ENCODE measurements at places on chromosomes 2 and 18.
A peak's percentile ranks its signal among the peaks of the same experiment; 100 is the strongest.

DNA sequence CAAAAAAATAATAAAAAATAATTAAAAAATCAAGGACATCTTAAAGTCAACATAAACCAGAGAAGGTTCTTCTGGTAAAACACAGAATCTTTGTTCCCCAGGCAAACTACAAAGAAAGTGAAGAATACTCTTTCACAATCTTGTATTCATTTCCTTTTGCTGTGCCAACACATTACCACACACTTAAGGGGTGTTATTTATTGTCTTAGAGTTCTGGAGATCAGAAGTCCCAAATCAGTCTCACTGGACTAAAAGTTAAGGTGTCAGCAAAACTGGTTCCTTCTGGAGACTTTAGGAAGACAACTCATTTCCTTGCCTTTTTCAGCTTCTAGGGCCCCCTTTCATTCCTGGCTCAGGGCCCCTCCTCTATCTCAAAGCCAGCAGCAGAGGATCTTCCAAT is 12.2 kb upstream of the CAB39 start:
- DNase-seq = no peak

GRCh38 chr2:203741566-203741965 is 35.1 kb downstream of the CD28 start:
- DNase-seq = no peak

GRCh38 chr18:76493213-76494161 is 1.6 kb downstream of the ZNF516 start:
- no peak for DNase-seq

GRCh38 chr18:70426818-70427217 is 138.0 kb downstream of the SOCS6 start:
- DNase-seq = no peak

GRCh38 chr2:109275120-109276012 is 146.4 kb downstream of the SH3RF3 start:
- peak; percentile 86 for DNase-seq

DNA sequence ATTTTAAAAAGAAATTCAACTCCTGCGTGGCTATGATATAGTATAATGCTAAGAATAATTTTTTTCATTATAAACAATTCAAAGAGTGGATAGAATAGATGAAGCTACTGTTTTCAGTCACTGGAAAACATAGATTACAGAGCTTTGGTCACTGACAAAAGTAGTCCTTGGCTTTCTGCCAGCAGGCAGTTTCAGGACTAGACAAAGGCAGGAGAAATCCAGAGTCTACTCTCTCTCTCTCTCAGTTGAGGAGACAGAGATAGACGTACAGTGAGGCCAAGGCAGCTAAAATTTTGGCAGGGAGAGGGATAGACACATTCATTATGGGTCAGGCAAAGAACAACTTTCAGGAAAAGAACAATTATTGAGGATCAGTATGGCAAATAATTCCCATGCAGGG is 491.4 kb upstream of the CRIM1 start:
- no peak for DNase-seq

- DNase-seq = no peak
These were observed 8.3 kb downstream of the PRKAG3 start for GRCh38 chr2:218823196-218823855.
